SIG-M5 (cell line): ENCODE measurements at places on chromosomes 4 and X.

GRCh38 chr4:22428441-22428840 is 87.4 kb downstream of the ADGRA3 start:
- no peak for DNase-seq

DNA sequence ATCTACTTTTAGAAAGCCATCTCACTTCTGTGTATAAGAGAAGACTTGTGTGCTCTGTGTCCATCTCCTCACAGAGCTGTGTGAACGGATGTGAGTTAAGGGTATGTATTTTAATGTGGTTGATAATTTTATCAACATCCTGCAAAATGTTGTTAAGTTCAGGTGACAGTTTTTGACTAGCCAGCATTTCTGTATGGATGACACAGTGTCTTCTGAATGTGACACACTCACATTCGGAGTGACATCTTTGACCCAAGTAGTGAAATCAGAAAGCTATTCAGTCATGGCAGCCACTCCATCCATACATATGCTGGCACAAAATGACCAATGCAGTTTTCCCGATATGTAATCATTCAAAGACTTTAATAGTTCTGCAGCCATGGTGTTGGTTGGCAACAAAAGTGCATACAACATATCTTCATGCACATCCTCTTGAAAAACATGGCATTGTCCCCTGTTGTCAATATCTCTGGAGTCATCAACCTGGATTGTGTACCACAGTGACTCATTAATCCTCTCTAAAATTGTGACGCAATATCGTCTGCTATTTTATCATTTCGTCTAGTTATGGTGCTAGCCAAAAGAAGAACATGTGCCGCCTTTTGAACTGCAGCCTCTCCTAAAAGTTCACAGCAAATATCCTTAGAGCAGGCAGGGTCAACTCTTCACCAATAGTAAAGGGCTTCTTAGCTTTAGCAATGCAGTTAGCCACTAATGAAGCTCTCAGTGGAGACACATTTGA is 6.8 kb upstream of the FGF2 start:
- DNase-seq: no peak

DNA sequence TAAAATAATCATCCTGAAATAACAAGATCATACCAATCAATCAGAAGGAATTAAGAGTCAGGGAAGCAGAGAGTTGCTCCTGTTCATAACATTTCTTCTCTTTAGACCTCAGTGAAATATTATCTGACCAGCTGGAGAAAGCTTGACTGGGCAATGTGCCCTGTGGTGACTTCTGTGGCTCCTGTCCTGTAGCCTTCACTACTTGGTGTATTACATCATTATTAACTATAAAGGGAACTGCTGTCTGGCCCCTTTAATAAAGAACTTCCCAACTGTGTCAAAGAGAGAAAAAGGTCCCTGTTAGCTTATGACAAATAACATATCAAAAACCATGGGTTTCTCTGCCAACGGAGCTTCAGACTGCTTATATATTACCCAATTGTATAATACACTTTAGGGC is 18.0 kb downstream of the OPHN1 start:
- DNase-seq: no peak

- no peak for DNase-seq
Observed at GRCh38 chr4:41120297-41121217, 93.8 kb downstream of the APBB2 start.

DNA sequence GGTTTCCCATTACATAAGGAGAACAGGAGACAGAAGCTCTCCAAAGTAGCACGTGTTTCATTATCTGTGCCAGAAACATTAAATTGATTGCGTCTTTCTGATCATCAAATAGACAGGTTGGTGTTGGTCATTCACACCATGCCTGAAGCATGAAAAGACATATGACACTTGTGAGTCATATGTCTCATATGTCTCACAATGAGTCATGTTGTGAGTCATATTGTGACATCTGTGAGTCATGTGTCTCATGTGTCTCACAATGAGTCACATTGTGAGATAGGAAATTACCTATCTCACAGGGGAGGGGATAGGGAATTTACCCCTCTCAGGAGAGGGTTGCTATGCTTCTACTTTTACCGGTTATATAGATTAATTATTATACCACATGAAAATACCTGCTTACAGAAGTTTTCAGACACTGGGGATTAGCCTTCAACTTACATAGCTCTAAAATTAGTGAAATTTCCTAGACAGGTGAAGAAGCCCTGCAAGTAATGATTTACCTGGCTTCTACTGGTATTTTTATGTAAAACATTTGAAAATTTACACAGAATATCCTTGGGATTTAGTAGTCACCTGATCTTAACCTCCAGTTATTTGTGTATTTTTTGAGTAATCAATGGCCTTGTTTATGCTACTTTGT is 80.8 kb downstream of the NPFFR2 start:
- no peak for DNase-seq

DNA sequence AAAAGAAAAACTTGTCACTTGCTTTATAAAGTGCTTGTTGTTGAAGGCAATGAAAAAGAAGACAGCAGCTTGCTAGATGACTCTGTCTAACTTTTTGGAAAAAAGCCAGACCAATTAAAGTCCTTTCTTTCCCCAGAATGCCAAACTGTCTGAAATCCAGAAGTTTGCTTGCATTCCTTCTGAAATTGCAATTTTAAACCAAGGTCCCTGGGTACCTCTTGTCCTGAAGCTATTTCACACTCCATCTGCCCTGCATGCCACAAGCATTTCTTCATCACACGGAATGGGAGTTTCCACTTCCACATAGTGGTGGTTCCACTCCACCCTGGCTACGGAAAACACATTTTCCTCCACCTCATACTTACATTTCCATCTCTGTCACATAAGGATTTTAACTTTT is 101.0 kb downstream of the PAPSS1 start:
- DNase-seq: no peak

- no peak for DNase-seq
Observed at GRCh38 chrX:153773741-153774575, 6.9 kb upstream of the SRPK3 start.

DNA sequence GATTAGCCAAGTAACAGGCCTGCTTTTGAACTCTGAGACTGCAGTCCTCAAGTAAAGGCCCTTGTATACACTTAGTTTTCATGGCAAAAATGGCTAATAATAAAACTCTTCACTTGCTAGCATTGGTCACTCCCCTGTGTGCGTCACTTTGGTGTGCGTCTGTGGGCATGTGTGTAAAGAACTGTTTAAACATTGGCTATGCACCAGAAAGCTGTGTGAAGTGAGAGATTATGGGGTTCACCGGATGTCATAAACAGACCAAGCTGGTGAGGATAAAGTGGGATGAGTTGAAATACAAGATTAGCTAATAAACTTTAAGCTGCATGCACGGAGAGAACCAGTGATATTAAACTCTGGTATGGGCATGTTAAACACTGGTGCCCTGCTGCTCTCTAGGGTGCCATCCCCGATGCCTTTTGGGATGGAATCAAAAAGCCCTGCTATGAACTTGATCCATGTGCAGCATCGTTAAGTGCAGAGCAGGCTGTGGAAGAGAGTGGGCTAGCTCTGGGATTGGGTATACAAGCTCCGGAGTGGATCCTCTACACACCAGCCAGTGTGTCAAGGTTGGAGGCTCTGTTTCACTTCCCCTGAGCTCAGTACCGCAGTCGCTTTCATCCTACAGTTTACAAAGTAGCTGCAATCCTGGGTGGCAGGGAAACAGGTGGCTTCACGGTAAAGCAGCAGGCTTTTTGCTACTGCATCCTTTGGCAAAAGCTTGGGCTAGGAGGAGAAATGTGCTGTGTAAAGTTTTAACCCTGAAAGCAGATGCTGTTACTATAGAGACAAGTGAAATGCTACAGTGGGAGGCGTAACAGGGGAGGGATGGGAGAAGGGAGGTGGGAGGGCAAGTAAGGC is 108.3 kb upstream of the SLC4A4 start:
- no peak for DNase-seq

DNA sequence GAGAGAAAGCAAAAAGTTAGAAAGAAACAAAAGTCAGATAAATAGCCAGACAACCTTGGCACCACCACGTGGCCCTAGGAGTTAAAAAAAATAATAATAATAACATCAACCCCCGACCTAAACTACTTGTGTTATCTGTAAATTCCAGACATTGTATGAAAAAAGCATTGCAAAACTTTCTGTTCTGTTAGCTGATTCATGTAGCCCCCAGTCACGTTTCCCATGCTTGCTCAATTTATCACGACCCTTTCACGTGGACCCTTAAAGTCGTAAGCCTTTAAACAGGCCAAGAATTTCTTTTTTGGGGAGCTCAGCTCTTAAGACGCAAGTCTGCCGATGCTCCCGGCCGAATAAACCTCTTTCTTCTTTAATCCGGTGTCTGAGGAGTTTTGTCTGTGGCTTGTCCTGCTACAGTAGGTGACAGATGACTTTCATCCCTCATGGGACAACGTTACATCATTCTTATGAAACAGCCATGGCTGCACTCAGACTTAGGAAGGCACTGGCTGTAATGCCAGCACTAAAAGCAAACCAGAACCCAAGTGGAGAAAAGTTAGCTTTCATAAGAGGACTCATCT is 520 bp downstream of the ACOX3 start:
- no peak for DNase-seq

- no peak for DNase-seq
Observed at GRCh38 chr4:158581161-158581560, 59.5 kb downstream of the RXFP1 start.

- no peak for DNase-seq
Observed at GRCh38 chr4:84336964-84337705, 162.0 kb downstream of the NKX6-1 start.

- DNase-seq: no peak
Observed at GRCh38 chr4:113674251-113674650, 87.3 kb downstream of the CAMK2D start.

- no peak for DNase-seq
Observed at GRCh38 chrX:87873347-87873941, 355.8 kb downstream of the KLHL4 start.

DNA sequence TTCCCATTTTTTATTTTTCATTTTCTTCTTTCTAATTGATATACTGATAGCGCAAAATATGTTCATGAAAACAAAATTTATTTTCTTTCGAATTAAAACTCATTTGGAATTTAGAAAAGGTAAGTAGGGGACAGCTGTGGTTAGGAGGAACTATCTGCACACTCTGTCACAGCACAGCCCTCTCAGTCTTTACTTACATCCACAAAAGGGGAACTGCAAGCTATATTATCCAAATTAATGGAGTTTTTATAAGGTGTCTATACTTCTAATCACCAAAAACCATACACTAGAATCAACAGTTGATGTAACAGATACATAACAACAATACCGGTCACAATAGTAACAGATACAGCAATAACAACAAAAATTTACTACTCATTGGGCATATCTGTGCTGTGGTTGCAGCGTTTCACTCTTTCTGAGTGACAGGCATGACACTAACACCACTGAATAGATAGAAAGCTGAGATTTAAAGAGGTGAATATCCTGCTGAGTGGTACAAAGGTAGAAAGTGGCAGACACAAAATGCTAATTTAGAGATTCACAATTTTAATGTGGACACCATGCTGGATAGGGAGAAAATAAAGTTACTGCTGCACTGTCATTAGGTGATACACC is 160.7 kb downstream of the PPP3CA start:
- no peak for DNase-seq

- no peak for DNase-seq
Observed at GRCh38 chrX:48998391-48998790, 3.7 kb downstream of the GRIPAP1 start.

- no peak for DNase-seq
Observed at GRCh38 chr4:72357908-72358307, 211.1 kb downstream of the ADAMTS3 start.

GRCh38 chr4:11415409-11416070 is 13.2 kb downstream of the HS3ST1 start:
- no peak for DNase-seq

GRCh38 chrX:30876367-30876766 is 12.7 kb downstream of the TAB3 start:
- DNase-seq: no peak

GRCh38 chrX:130827648-130828047 is 75.4 kb downstream of the ENOX2 start:
- DNase-seq: no peak

DNA sequence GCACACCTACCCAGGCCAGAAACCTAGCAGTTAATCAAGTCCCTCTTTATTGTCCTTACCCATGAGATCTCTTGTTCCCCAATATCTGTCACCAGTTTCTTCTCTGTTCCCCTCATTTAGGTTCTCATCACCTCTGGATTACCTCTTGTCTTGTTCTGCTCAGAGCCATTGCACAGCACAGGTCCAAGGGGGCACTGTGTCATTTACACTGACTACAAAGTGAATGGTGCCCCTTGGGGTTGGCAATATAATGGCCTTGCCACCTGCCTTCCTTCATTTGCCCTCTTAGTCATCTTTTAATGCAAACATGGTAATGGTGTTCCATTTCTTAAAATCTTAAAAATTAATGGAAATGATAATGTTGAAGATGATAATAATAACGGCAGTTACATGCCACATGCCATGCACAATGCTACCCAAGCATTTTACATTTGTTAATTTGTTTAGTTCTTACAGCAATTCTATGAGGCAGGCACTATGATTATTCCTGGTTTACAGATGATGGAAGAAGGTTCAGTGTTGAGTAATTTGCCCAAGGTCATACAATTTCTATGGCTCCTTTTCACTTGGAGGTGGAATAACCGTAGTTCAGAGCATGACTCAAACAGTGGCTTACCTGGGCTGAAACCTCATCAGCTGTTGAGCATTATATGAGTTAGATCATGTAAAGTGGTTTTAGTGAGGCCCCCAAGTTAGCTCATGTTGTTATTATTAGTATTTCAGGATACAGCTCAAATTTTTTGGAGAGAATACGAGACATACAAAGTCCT is 117.9 kb downstream of the RASL11B start:
- no peak for DNase-seq

GRCh38 chr4:70706516-70706915 is 15.2 kb upstream of the RUFY3 start:
- DNase-seq: no peak

DNA sequence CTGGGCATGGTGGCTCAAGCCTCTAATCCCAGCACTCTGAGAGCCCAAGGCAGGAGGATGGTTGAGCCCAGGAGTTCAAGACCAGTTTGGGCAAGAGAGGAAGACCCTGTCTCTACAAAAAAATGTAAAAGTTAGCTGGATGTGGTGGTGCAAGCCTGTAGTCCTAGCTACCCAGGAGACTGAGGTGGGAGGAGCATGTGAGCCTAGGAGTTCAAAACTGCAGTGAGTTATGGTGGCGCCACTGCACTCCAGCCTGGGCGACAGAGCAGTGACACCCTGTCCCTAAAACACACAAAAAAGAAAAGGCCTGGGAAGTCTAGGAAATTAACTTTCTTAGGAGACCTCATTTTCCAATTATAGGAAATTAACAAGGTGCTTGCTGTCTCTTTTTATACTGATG is 76.8 kb downstream of the JAKMIP1 start:
- DNase-seq: no peak

GRCh38 chrX:46488712-46489111 is 56.5 kb downstream of the ZNF674 start:
- DNase-seq: no peak

GRCh38 chr4:85676850-85677590 is 202.1 kb downstream of the ARHGAP24 start:
- DNase-seq: no peak

DNA sequence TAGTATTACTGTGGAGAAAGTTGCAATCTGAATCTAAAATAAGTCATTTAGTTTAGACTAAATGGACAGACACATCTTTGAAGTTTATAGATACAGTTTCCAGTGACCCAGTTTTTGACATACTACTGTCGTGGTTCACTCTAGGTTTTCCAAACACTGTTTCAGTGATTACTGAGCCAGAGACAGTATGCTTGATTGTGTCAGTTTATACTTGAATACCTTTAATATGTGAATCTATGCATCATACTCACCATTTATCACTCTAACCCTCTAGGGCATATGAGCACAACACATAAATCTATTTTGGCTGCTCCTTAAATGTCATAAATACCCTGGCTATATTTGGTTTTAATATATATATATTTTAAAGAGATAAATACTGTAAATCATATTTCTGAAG is 173.5 kb downstream of the GRID2 start:
- DNase-seq: no peak

- DNase-seq: no peak
Observed at GRCh38 chrX:11954176-11954575, 184.1 kb upstream of the FRMPD4 start.
